ENCODE measurements at places on chromosomes 2 and 18. TPM values are rescaled to one million over a fixed set of nuclear protein-coding genes. Genes with fewer than 3 reads are reported as not detected.

Gene OTOS
- not detected for total RNA-seq

Gene POTEI
- total RNA-seq, result not detected

GRCh38 chr18:67276638-67277037, 239.9 kb downstream of the DSEL start:
- H3K4me3 ChIP-seq, result no peak overlapping the region
- no peak overlapping the region for H3K27ac ChIP-seq
- H3K27me3 ChIP-seq, result no peaks in the 10 kb centered on the region
- no peak for DNase-seq

DNA sequence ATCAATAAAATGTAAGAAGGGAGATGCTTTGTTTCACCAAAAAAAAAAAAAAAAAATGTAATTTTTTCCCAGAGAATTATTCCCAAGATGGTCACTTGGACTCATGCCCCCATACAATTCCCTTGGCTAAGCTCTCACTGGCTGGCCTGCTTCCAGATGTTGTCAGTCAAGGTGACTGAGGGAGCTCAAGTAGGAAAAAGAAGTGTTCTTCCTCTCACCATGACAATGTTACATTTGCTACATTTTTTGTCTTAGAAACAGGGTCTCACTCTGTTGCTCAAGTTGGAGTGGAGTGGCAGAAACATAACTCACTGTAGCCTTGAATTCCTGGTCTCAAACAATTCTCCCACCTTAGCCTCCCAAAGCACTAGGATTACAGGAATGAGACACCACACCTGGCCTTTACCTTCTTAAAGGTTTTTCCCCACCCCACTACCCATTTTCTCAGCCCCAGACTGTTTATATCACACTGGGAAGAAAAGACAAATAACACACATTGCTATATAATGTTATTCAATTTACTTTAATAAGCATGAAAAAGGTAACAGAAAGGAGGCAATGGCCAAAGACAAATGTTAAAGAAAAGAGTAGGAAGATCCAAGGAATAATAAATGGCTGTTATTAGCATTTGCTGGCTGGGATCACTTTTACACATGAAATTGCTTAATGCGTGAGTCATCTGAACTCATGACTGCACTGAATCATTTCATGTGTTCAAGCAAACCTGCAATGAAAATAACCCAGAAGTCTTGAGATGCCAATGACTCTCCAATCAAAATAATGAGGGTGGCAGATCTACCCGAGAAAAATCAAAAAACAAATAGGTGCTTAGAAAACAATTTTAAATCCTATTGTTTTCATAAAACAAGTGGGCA, 45.2 kb downstream of the ACVR1 start:
- peaks cover 20% of the 10 kb centered on the region for H3K4me1 ChIP-seq
- H3K36me3 ChIP-seq, result no peaks in the 10 kb centered on the region
- peak; percentile 29 for DNase-seq
- H3K27me3 ChIP-seq, result no peaks in the 10 kb centered on the region

DNA sequence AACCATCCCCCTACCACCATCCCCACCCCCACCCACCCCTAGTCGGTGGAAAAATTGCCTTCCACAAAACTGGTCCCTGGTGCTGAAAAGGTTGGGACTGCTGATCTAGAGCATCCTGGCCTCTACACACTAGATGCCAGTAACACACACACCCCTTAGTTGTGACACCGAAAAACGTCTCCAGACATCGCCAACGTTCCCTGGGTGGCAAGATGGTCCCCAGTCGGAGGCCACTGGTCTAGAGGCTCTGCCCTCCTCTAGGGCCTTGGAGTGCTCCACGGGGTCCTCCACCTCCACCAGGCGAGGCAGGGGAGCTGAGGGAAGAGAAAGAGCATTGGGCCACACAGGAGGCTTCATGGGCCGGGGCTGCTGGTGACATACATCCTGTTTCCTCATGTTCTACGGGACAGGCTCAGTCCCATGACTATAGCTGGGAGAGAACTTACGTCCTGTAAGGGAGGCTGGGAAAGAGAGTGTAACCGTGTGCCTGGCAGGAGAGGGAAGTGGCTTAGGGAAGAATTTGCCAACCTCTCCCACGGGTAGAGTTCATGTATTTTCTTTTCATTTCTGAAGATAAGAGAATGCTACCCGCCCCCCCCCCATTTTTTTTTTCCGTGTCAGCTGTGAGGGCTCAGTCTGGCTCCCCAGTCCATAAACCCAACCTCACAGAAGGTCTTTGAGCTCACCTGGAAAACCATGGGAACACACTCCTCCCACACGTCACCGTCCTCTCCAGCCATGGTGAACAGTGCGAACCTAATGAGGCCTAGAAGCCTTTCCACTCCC, 132.7 kb upstream of the MYCN start:
- no peaks in the 10 kb centered on the region for H3K27me3 ChIP-seq
- H3K27ac ChIP-seq, result no peak overlapping the region
- DNase-seq, result no peak
- H3K4me3 ChIP-seq, result no peak overlapping the region
- peaks cover 4% of the 10 kb centered on the region for H3K4me1 ChIP-seq

- H3K4me1 ChIP-seq, result peaks cover 22% of the 10 kb centered on the region
- peak overlapping the region; percentile 28 for H3K27ac ChIP-seq
- H3K36me3 ChIP-seq, result no peaks in the 10 kb centered on the region
- no peaks in the 10 kb centered on the region for H3K27me3 ChIP-seq
- peak overlapping the region; percentile 24 for H3K4me3 ChIP-seq
Observed at GRCh38 chr2:170530284-170530745, 184.8 kb upstream of the SP5 start.

DNA sequence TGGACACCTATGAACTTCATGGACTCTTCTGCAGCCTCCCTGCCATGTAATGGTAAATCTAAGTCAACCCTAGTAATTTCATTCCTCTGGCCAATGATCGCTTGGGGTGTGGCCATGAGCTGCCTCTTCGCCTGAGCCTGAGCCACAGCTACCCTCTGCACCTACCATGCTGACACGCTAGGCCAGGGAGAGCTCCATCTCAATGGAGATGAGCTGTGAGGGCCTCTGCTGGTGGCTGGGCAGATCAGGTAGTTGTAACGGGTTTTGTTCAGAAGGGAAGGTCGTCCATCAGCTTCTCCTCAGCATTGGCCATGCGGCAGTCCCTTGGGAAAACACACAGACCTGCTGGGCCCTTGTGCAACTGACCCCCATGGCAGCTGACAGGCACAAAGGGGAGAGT, 24.4 kb downstream of the MPHOSPH10 start:
- no peak for DNase-seq
- H3K27ac ChIP-seq, result no peak overlapping the region
- peaks cover 10% of the 10 kb centered on the region for H3K4me1 ChIP-seq
- H3K4me3 ChIP-seq, result no peak overlapping the region
- peaks cover 15% of the 10 kb centered on the region for H3K36me3 ChIP-seq

- no peaks in the 10 kb centered on the region for H3K27me3 ChIP-seq
- no peaks in the 10 kb centered on the region for H3K36me3 ChIP-seq
- no peak overlapping the region for H3K27ac ChIP-seq
- no peaks in the 10 kb centered on the region for H3K4me1 ChIP-seq
Observed at GRCh38 chr18:74914052-74914591, 294.8 kb downstream of the PTGR3 start.

Gene GTF2A1L
- 14.5 TPM for total RNA-seq

- H3K36me3 ChIP-seq, result no peaks in the 10 kb centered on the region
- no peaks in the 10 kb centered on the region for H3K27me3 ChIP-seq
- no peak overlapping the region for H3K4me3 ChIP-seq
- H3K4me1 ChIP-seq, result no peaks in the 10 kb centered on the region
- no peak overlapping the region for H3K27ac ChIP-seq
Observed at GRCh38 chr2:180910831-180911665, 69.4 kb upstream of the UBE2E3 start.

DNA sequence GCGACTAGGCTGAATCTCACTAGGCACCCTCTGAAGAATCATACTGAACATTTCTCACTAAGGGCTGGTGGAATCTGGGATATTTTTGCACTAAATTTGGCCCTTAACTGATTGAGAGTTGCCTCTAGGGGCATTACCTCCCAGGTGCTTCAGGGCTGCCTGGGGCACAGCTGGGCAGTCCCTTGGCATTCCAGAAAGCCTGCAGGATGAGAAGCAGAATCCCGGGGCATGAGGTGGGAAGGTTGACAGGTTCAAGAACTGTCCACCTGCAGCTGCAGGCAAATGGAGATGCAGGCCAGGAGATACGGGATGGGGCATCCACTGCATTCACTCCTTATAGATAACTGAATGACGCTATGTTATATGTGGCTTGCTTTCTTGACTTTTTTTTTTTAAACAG, 7.4 kb downstream of the RESP18 start:
- no peak overlapping the region for H3K4me3 ChIP-seq
- no peaks in the 10 kb centered on the region for H3K36me3 ChIP-seq
- no peak overlapping the region for H3K27ac ChIP-seq
- no peaks in the 10 kb centered on the region for H3K4me1 ChIP-seq

DNA sequence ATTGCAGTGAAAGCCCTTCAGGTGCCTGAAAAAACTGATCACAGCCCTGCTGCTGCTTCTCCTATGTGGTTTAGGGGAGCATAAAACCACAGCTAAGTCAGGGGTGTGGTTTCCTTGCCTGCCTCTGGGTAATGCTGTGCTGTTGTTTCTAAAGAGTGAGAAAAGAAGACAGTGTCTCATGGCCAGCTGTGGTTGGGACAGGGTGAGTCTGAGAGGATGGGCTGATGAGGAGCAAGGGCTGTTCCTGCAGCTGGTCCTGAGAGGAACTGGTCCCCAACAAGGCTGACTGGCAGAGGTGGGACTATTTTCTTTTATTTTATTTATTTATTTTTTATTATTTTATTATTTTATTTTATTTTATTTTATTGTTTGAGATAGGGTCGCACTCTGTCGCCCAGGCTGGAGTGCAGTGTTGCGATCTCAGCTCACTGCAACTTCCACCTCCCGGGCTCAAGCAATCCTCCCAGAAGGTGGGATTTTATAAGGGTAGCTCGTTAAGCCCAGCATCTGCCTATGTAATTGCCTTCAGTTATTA, 236.7 kb downstream of the FHOD3 start:
- peak; percentile 55 for DNase-seq
- H3K27me3 ChIP-seq, result no peaks in the 10 kb centered on the region
- H3K4me3 ChIP-seq, result no peak overlapping the region
- H3K36me3 ChIP-seq, result no peaks in the 10 kb centered on the region
- no peaks in the 10 kb centered on the region for H3K4me1 ChIP-seq

DNA sequence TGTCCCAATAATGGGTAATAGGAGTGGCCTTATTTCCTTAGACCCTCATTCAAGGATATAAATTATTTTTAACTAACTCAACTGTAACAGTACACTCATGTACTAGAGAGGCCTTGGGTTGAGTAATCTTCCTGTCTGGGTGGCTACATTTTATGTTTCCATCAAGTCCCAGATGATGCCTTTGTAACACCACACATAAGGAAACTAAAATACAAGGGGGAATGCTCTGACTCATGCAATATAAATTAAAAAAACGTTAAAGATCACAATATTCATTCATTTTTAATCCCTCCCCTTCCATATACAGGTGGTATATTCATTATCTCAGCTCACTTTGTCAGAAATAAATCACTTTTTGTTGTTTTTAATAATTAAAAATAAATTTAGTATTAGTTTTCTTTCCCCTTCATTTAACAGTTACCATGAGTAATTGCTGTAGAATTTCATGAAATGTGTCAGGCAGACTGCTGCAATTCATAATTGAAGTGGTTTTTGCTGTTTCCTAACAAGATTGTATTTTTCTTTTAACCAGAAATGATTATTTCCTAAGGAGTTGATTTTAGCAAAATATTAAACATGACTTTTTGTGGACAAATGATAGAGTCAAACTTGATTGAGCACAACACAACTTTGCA, 1403.6 kb downstream of the SUCLG1 start:
- H3K4me3 ChIP-seq, result no peak overlapping the region
- no peak for DNase-seq
- no peak overlapping the region for H3K27ac ChIP-seq
- no peaks in the 10 kb centered on the region for H3K36me3 ChIP-seq
- no peaks in the 10 kb centered on the region for H3K4me1 ChIP-seq

- no peaks in the 10 kb centered on the region for H3K4me1 ChIP-seq
- H3K36me3 ChIP-seq, result no peaks in the 10 kb centered on the region
- H3K27me3 ChIP-seq, result no peaks in the 10 kb centered on the region
- H3K4me3 ChIP-seq, result no peak overlapping the region
- H3K27ac ChIP-seq, result no peak overlapping the region
Observed at GRCh38 chr2:229180658-229181057, 90.4 kb downstream of the PID1 start.

DNA sequence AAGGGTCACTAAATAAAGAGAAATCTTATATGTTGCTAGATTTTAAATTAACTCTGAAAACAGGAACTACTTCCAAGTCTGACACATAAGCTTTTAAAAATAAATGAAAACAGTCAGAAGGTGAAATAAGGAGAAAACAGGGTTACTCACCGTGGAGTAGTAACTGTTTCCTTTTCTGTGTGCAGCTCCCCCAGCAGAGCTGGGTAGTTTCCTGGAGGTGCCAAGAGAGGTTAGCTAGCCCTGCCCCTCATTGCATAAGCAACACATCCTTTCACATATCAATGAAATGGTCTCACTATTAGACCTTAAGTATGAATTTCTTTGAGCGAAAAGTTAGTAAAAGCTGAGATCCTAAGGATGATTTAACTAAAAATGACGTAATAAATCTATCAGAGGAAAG, 54.0 kb upstream of the GPR75 start:
- no peak for DNase-seq
- no peaks in the 10 kb centered on the region for H3K4me1 ChIP-seq
- no peaks in the 10 kb centered on the region for H3K27me3 ChIP-seq
- H3K4me3 ChIP-seq, result no peak overlapping the region

Gene B3GNT7
- total RNA-seq, result 5.1 TPM

- no peak overlapping the region for H3K4me3 ChIP-seq
- peaks cover 17% of the 10 kb centered on the region for H3K36me3 ChIP-seq
- DNase-seq, result no peak
- no peaks in the 10 kb centered on the region for H3K4me1 ChIP-seq
- H3K27ac ChIP-seq, result no peak overlapping the region
- no peaks in the 10 kb centered on the region for H3K27me3 ChIP-seq
Observed at GRCh38 chr2:42696987-42697386, 66.9 kb downstream of the OXER1 start.

Gene GRB14
- total RNA-seq, result 6.3 TPM

GRCh38 chr2:235106874-235107639, 155.2 kb downstream of the SH3BP4 start:
- no peak overlapping the region for H3K27ac ChIP-seq
- H3K36me3 ChIP-seq, result no peaks in the 10 kb centered on the region
- H3K4me3 ChIP-seq, result no peak overlapping the region
- no peaks in the 10 kb centered on the region for H3K27me3 ChIP-seq

Gene HOXD4
- total RNA-seq, result 2.9 TPM

DNA sequence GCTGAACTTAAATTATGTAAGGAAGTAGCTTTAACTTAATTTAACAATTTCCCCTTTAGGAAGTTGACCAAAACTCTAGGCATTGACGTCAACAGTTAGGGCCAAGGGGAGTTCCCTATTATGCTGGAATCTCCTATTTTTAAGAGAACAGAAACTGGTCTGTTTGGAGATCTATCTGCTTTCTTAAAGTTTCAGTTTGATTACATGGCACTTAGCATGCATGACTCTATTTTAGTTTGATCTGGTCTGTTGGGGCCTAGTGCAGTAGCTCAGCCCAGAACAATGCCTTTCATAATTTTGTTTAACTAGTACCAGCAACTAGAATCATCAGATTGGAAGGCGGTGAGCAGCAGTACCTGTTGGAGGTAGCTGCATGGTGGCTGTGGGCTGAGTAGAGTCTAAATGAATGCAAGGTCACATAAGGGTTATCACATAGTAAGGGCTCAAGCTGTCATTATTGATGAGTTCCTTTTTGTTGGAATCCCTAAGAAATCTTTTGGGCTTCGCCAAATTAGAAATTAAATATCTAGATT, 60.5 kb upstream of the ZNG1B start:
- H3K27me3 ChIP-seq, result no peaks in the 10 kb centered on the region
- no peak overlapping the region for H3K4me3 ChIP-seq
- no peaks in the 10 kb centered on the region for H3K4me1 ChIP-seq
- no peaks in the 10 kb centered on the region for H3K36me3 ChIP-seq
- peak; percentile 86 for DNase-seq

GRCh38 chr2:119085613-119086012, 72.9 kb downstream of the C1QL2 start:
- peak; percentile 37 for DNase-seq
- no peaks in the 10 kb centered on the region for H3K4me1 ChIP-seq
- H3K27ac ChIP-seq, result no peak overlapping the region
- H3K36me3 ChIP-seq, result no peaks in the 10 kb centered on the region
